ENCODE measurements at places on chromosomes 3 and 15.

DNA sequence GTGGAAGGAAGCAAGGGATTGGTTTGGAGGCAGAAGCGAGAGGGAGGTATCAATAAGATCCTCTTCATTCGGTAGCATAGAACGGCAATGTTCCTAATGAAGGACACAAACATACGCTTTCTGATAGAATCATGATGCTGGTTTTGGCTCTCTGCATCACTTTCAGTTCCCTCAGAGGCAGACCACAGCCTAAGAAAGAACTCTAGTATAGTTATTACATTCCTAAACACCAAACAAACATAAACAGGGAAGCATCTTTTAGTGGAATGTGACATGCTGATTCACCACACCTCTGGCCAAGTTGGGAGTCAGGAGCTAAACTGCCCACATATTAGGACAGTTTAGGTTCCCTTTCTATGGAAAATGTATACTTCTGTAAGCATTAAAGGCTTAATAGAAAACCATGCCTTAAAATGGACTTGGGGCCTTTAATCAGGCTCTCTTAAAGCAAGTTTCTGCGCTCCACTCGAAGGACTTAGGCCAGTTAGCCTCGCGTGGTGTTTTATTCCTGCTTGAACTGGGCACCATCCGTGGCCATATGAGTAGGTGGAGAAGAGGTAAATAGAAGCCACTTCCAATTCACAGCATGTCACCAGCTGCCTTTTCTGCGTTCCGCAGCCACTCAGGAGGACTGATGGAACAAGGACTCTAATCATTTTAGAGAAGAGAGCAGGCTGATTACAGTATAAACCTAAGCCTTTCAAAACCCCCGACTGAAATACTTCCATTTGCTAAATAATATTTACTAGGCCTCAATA is 53.7 kb downstream of the CD47 start:
- peak; percentile 27 for DNase-seq

DNA sequence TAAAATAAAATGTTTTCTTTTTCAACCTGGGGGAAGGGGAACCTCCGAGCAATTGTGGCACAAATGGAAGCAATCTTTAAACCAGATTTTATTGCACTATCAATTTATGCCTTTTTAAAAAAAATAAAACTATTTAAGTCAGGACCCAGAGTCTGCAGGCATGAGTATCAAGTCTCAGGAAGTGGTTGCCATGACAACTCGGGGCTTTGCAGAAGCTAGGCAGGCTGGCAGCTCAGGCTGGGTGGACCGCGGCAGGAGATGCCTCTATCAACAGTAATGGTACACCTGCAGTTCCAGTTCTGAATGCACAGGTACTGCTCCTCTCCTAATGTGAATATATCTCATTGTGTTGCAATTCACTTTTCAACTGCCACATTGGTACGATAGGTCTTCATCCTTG is 447.7 kb downstream of the GABRG3 start:
- no peak for DNase-seq

DNA sequence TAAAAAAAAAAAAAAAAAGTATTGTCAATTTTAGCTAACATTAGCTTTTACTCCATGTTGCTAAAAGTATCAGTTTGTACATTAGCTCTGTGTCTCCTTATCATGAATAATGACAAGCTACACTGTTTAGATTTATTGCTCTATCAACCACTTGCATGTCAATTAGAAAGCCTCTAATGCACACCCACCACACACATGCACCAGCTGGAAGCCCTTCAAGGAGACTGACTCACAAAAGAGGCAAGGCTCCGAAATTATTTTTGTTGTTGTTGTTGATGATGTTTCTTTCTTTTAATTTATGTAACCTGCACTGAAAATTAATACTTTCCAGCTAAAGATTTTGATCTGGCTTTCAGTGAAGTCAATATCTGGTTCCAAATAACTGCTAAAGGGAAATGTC is 71.5 kb downstream of the ETFA start:
- DNase-seq: no peak

DNA sequence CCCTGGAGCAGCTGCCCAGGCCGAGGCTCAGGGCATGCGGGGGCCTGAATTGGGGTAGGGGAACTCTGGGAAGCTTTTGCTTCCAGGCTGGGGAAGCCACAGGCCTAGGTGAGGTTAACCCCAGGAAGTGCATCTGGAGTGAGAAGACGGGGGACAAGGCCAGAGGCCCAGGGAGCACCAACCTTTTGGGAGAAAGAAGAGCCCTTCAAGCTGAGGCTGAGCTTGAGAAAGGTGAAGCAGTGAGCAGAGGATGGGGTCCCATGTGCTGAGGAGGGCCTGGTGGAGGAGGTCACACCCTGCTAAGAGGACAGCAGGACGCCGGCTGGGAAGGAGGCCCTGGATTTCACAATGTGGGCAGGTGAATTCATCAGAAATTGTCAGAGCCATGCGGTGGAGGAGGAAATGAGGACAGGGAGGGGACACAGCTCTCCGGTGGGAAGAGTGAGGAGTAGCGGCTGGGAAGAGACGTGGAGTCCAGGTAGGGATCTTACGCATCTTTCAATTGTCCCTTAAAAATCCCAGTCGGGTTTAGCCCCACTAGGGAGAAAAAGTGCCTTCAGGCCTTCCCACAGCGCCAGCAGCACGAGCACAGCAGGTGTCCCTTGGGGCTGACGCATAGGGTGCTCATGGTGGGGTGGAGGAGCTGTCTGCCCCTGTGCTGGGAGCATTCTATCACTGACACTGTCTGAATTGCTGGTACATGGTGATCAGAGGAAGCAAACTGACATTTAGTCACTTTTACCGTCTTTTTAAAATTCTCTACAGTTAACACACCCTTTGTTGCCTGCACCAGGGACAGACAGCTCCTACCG is 50.9 kb downstream of the HCN4 start:
- DNase-seq: no peak

DNA sequence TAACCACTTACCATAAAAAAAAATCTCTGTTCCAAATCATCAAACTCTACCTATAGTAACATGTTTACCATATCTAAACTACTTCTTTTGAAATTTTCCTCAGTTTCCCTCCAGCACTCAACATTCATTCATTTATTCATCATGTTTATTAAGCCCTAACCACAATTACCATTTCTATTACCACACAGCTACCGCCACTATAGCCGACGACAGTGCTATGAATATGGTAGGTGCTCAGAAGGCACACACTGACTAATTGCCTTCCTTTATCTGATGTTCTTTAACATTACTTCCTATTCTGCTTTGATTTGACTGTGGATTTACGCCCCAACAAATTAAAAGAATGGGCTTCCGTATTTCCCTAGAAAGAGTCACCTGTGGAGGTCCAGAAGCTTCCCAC is 43.9 kb downstream of the GUCA1C start:
- no peak for DNase-seq

DNA sequence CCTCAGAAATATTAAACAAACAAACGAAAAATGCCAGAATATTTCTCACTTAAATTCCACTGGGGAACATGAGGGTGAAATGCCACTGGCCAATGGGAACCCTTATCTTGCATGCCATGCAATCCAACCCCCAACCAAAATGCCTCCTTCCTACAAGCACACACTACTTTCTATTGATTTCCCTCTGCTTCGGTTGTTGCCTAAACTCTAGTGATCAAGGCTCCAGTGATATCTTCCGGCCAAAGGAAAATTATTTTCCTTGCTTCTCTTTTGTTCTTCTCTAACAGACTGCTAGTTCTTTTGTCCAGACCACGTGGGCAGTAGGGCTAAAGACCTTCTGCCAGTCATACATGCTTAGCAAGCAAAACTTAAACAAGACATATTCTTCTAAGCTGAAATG is 115.7 kb downstream of the TMCC1 start:
- no peak for DNase-seq

GRCh38 chr15:81326466-81327212 is 2.7 kb upstream of the STARD5 start:
- no peak for DNase-seq

DNA sequence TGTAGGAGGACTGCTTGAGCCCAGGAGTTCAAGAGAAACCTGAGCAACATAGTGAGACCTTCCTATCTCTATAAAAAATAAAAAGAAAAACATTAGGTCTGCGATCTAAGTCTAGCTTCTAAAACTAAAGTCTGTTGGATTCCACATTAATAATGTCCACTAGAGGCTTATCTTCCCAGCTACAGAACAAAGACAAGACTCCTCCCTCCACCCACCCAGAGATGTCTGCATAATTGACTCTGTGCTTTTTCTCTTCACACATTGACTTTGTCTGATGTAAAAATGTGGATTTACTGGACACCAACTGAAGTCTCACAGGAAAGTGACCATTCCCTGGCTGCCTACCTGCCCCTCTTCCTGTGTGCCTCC is 91.8 kb downstream of the ATP10A start:
- no peak for DNase-seq

- no peak for DNase-seq
Measured at GRCh38 chr3:20060974-20061685, 20.9 kb downstream of the KAT2B start.

- no peak for DNase-seq
Measured at GRCh38 chr15:37105889-37106288, 5.5 kb upstream of the MEIS2 start.

- DNase-seq: no peak
Measured at GRCh38 chr3:125023833-125024555, 31.8 kb downstream of the HEG1 start.

DNA sequence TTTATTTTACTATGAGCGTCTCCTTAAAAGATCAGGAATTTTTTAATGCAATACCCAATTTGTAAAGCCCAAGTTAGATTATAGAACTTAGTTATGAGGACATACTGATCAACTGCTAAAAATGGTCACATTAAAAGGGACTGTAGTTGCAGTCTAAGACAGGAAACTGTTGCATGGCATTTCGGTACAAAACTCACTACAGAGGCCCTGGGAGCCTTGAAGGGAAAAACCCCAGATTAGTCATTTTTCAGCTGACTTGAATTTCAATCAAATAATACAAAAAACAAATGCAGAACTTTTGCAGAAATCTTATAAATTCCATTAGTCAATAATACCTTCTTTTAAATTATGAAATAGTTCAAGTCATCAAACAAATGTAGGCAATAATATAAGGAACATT is 6.9 kb upstream of the PTX3 start:
- no peak for DNase-seq

- no peak for DNase-seq
Measured at GRCh38 chr3:22380253-22380652, 629.2 kb upstream of the ZNF385D start.

GRCh38 chr3:52346623-52347530 is 30.8 kb downstream of the DNAH1 start:
- DNase-seq: peak; percentile 45

DNA sequence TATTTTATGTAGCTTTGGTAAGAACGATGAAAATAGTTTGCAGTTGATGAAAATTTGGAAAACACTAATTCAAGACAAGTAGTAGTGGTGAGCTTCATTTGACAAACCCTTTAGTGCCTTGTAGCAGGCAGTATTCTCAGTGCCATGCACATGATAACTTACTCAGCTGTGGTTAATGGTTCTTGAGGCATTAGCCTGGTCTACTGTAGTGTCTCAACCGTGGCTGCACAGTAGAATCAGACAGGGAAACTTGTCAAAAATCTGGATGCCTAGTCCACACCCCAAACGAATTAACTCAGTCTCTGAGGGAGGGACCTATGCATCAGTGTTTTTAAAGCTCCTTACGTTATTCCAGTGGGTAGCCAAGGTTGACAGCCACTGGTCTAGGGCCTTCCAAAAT is 45.4 kb downstream of the PSMD6 start:
- no peak for DNase-seq

DNA sequence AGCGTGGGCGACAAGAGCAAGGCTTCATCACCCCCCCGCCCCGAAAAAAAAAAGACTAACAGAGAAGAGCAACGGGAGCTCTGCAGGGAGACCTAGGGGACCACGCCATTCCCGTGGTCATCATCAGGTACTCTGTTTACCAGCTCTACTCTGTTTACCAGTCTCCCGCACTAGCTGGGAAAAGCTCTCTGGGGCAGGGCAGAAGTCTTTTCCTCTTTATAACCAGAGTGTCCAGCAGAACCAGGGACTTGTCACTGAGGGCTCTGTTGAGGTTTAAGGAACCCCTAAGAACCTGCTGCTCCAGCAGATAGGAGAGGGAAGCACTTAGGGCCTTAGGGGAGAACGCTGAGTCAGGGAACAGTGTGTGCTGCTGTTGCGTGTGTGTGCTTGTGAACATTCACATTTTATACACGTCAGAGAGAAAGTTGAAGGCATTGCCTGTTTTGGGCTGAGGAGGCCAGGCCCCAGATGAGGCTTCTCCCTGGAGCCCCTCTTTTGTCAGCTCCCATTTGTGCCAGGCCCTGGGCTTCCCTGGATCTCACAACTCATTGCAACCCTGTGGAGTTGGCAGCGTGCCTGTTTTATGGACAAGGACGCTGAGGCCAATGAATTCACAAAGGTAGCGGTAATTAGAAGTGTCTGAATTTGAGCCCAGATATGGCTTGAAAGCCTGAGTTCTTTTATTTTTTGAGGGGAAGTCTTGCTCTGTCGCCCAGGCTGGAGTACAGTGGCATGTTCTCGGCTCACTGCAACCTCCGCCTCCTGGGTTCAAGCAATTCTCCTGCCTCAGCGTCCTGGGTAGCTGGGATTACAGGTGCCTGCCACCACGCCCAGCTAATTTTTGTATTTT is 24.2 kb upstream of the ERICH6 start:
- no peak for DNase-seq

DNA sequence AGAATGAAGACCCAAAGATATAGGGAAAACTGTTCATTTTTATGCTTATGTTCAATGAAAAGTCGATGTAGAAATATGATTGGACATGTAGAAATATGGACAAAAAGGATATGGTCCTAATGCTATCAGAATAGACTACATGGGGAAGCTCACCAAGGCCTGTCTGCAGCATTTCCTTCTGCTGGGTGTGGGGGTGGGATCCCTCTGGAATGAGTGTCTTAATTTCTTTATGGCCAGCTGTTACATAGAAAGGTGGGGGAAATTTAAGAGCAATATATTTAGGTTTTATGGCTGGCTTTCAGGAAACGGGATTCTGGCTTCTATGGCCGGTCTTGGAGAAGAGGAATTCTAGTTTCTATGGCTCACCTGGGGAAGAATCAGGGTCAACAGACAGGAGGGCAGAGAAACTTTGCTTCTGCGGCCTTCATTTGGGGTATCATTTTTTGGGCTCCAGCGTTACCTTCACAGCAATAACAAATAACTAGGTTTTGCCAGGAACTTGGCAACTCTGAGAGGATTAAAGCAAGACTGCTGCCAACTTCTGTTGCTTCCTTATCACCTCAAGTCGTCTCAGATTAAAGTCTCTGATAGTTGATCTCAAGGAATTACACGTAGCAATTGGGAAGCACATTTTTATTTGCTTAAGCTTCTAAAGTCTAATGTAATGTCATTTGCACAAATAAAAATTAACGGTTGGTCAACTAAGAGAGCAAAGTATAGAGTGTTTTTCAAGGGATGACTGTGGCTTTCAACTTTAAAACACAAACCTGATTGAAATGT is 57.0 kb upstream of the GATM start:
- DNase-seq: no peak

DNA sequence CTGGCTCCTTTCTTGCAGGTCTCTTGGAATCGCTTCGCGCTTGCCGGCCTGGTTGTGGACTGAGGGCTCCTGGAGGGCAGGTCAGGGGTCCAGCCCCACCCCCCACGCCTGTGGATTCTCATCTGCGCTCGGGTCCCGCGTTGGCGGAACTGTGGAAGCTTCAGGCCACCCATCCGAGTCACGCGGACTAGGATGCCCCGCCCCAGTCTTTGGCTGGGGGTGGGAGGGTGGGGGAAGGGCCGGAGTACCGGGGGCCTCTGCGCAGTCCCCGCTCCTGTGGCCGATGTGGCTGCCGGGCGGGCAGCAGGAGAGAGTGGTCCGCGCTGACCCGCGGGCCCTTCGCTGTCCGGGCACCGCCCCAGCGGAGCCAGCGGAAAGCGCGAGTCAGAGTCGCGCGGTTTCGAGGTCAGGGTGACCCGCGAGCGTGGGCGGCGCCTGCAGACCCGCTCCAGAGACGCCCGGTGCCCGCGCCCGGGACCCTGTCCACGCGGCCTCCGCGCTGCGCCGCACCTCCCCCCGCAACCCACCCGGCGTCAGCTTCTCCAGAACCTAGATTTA is 114.2 kb downstream of the KLF13 start:
- DNase-seq: peak; percentile 31
